Brain (organoid and tissue), 16 donors: ENCODE measurements at places on chromosomes 1 and 21.
A peak's percentile ranks its signal among the peaks of the same experiment; 100 is the strongest.

- no peak for DNase-seq
Observed at GRCh38 chr1:165387961-165388360, 31.4 kb upstream of the LMX1A start.

- DNase-seq = peak; percentile 52
Observed at GRCh38 chr21:36321325-36322082, 1.5 kb downstream of the MORC3 start.

DNA sequence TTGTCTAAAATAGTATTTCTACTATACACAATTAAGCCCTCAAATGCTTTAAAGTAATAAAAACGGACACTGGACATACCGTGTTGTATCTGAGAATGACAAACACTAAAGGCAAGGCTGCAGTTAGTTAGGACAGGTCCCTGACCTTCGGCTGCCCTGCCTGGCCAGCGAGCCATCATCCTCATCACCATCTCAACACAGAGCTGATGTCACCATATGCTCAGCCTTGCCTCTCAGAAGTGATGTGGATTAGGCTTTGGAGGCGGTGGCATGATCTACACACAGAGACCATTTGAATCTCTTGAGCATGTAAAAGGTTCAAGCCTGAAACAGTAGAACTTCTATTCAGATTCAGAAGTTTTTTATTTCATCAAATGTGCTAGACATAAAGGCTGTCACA lies 244.7 kb downstream of the SDCCAG8 start:
- no peak for DNase-seq

GRCh38 chr1:195958131-195958530 lies 650.1 kb downstream of the KCNT2 start:
- peak; percentile 37 for DNase-seq

DNA sequence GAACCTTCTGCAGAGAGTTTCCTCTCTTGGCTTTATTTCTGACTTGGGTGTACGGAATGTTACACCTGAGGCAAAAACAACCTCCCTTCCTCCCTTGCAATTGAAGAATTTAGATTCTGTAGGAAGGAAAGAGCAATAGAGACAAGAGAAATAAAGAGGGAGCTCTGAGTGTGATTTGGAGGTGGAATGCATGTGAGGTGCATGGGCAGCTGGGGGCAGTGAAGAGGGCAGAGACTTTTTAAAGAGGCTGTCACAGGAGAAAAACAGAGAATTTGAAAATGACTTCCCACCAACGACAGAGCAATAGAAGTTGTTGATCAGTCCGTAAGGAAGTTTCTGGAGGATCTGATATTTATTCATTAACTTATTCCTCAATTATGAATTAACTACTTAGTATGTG lies 172.0 kb upstream of the B3GALT2 start:
- DNase-seq = no peak

DNA sequence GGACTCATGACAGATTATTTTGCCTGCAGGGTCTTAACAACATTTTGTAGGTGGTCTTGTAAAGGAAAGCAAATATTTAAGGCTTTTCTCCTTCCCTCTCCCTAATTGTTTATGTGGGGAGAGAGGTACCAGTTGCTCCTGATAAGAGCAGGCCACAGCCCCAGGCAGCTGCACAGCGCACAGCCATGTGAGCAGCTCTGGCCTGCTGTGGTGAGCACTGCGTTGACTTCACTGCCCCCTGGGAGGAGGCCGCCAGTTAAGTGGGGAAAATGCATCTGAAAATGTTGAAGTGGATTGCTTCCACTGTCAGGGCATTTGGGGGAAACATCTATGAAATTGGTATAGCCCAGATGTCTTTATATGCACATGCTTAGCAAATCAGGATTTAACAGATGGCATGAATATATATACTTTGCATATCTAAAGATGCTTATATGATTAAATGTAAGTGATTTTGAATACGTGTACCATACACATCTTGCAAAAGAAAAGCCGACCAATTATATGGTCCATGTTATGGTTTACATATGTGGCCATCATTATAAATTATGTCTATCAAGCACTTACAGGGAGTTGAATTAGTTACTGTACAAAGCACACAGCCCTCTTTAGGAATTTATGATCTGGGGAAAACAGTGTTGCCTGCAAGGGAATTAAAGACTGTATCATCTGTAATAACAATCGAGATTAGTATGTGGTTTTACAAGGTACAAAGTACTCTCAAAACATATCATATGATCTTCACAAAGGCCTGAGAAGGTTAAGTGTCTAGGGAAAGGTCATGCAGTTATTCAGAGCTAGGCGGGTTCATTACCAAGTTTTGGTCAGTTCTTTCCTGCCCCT lies 132.1 kb downstream of the RHOU start:
- DNase-seq = peak; percentile 87

- no peak for DNase-seq
Observed at GRCh38 chr1:183277821-183278738, 92.0 kb downstream of the LAMC2 start.

DNA sequence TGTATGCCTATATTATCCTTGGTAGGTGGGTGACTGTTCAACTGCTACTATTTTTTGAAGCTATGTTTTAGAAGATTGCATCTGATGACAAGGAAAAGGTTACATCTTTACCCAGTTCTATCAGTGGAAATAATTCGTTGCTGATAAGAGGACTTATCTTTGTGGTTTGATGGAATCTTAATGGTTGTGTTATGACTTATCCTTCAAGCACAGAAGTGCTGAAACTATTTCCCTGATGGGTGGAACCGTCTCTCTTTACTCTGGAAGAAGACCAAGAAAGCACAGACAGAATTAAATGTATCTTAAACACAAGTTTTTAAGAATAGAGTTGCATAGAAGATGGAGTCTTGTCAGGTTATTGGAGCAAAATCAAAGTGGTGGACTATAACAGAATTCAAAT lies 437.7 kb upstream of the KAZN start:
- no peak for DNase-seq

DNA sequence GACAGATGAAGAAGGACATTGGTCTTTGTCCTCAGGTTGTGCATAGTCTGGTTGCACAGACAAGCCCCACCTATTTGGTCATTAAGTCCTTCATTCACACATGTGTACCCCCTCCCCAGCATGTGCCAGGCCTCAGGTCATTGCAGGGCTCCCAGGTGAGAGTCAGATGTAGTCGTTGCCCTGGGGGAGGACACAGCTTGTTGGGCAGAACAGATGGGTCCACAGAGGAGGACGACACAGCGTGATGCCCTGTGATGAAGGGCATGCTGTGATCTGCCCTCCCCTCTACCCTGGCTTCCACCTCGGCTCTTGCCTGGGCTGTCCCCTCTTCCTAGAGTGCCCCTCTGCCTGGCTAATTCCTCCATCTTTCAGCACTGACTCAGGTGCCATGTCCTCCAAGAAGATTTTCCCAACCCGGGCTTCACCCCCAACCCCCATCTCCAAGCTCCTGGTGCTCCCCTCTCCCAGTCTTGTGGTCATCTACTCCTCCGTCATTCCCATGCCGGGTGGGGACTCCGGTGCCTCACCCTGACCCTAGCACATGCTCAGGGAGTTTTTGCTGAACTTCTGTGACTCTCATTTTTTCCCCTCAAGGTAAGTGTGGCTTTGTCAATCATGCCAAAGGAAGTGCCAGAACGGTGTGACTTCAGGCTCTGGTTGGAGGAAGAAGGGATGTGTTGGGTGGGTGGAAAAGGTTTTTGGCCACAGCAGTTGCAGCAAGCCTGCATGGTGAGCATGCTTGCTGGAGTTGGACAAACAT lies 220.5 kb downstream of the FOXD2 start:
- DNase-seq = no peak

GRCh38 chr1:154784924-154785531 lies 85.1 kb downstream of the KCNN3 start:
- DNase-seq = no peak

DNA sequence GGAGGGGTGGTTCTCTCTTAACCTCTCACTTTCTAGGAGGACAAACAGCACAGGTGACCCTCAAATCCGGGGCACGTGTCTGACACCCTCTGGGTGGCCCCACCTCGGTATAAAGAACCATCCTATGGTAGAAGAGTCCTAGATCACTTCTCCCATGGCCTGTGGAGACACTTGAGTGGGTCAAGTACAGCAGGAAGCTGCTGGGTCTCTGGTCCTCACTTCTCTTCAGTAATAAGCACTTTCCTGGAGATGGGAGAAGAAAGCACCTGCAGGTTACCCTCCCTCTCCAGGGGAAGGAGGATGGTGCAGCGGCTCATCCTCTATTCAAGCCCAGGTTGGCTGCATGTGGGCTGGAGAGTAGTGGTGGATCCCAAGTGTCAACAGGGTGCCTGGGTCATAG lies 17.0 kb downstream of the S100A7 start:
- no peak for DNase-seq

DNA sequence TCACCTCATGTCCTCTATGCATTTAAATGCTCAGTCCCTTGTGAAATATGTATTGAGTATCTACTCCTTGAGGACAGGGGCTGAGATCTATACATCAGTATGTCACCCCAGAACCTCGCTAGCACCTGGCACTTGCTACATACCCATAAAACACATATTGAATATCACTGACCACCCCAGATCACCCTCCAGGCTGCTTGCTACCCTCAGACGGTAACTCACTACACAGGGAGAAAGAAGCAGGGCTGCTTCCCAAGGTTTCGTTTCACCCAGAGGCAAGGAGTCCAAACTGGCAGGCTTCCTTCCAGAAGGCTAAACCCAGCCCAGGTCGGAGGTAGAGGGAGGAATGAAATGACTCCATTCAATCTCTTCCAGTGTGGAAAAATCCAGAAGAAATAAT lies 8.5 kb downstream of the INKA2 start:
- DNase-seq = no peak

GRCh38 chr1:100443811-100444571 lies 91.7 kb downstream of the CDC14A start:
- DNase-seq = no peak

DNA sequence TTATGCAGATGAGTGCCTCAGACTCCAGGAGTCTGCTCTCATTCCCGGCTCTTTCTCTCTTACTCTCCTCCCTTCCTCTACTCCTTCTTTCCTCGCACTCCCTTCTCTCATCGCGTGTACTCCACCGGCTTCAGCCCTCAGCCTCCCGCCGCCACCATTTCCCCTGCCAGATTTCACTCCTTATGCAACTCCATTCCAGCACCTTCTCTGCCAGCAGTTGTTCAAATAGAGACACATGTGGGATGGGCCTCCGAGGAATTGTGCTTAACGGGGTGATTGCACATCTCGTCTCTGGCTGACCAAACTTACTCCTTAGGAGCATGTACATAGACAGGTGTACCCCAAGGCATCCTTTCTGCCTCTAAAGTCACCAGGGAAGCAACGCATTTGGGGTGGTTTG lies 2.1 kb downstream of the CNTN2 start:
- no peak for DNase-seq

DNA sequence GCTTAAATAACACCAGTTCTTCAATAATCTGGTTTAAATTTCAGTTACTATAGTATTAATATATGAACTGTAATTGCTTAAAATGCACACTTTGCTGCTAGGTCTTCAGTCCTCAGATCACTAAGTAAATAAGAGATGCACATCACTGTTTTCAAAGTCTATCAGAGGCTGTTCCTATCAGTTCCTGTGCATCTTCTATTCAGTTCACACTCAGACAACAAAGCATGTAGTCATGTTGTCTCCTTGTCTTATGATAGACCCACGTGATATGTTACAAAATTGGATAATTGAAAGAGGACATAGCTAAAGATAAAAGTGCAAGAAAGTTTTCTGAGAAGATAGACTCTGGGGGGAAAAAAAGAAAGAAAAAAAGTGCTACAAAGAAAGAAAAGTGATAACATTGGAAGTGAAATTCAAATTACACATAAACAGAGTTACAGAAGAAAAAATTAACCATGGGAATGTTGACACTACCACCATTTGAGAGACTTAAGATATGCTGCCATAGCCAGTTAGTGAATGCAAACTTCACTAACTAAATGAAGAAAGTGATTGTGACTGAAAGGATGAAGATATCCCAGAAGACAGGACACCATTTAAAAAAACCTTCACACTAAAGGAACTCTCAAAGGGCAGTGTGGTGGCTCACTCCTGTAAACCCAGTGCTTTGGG lies 33.9 kb upstream of the TSNAX start:
- no peak for DNase-seq

DNA sequence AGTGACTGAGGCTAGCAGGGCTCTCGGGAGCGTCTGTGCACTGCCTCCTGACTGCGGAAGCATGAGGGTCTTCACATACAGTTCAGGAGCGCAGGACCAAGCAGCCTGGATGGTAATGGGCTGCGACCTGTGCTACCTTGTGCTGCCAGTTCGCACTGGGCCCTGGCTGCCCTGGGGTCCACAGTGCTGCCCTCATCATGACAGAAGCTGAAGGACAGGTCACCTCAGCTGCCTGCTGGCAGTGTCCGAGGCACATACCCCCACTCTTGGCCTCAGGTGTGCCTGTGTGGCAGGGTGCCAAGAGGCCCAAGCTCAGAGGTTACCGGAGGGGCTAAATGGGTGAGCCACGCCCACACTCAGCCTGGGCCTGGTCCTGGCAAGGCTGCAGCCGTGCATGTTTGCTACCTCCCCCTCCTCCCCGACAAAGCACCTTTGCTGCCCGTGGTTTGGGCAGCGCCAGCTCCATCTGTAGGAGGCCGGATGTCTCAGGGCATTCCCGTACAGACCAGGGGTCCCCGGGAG lies 4.4 kb downstream of the JMJD4 start:
- no peak for DNase-seq

GRCh38 chr1:154896771-154897286 lies 26.7 kb upstream of the KCNN3 start:
- DNase-seq = peak; percentile 74

DNA sequence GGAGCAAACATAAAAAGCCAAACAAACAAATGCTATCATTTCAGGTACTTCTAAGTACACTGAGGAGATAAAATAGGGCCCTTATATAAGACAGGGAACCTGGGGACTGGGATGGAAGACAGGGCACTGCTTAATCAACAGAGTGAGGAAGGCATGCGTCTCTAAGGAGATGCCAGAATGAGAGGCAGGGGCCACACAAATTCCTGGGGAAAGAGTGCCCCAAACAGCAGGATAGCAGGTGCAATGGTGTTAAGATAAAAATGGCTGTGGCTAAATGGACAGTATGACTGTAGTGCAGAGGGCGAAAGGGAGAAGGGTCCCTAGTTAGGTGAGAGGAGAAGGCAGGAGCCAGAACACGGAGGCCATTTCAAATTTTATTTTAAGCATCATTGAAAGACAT lies 113.9 kb downstream of the ZBTB18 start:
- DNase-seq = no peak

DNA sequence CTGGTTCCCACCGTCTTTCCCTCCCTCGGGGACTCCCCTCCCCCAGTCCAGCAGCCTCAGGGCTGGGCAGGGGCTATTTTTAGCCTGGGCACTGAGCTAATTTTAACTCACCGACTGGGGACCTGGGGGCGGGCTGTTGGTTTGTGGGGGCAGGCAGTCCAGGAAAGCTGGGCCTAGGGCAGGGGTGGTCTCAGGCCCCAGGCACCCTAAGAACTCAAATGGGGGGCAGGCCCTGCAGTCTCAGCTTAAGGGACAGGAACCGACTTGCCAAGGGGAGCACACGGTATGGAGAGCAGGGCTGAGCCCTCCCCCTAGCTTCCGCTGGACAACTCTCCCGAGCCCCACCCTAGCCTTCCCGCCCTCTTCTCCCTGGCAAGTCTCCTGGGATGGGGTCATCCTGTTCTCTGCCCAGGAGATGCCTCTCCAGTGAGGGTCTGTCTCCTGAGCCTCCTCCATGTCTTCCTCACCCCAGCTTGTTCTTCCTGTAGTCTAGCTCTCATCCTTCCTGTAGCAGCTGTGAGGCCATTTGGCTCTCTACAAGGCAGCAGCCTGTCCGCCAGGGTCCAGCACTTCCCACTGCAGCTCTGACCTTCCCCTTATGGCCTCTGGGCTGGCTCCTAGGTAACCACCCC lies 10.1 kb downstream of the MEF2D start:
- no peak for DNase-seq

GRCh38 chr1:156947127-156947526 lies 26.7 kb downstream of the LRRC71 start:
- DNase-seq = no peak

- DNase-seq = peak; percentile 76
Observed at GRCh38 chr1:155499953-155500639, 62.5 kb downstream of the ASH1L start.
